ENCODE measurements at places on chromosomes 7 and 10.

DNA sequence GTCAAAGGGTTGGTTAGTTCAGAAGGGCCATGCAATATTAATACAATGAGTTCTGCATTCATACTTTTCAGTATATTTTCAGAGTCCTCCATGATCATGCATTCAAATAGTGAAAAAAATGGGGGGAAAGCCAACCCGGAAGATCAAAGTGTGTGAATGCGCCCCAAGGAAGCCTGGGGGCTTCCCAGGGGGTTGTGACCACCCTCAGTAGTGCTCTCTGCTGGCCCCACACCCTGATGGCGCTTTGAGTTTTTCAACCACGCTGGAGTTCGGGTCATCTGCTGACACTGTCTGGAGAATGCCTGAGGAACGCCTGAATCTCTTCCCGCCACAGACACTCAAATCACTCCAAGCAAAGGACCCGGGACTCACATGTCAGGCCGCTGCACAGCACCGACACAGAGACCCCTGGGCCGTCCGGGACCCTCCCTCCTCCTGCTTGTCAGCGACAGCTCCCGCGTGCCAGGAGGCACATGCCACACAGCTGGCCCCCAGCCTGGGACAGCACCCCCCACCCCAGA is 1.0 kb downstream of the TNS3 start:
- DNase-seq: no peak

DNA sequence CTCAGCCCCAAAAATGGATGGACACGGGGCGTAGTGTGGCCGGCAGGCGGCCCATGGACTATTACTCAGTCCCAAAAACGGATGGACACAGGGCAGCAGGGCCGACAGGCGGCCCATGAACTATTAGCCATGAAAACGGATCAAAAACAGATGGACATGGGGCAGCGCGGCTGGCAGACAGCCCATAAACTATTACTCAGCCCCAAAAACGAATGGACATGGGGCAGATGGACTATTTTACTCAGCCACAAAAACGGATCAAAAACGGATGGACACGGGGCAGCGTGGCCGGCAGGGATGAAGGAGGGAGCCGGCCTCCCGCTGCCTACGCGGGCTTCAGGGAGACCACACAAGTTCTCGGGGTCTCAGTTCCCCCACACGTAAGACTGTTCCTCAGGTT is 32.9 kb downstream of the GPER1 start:
- no peak for DNase-seq

DNA sequence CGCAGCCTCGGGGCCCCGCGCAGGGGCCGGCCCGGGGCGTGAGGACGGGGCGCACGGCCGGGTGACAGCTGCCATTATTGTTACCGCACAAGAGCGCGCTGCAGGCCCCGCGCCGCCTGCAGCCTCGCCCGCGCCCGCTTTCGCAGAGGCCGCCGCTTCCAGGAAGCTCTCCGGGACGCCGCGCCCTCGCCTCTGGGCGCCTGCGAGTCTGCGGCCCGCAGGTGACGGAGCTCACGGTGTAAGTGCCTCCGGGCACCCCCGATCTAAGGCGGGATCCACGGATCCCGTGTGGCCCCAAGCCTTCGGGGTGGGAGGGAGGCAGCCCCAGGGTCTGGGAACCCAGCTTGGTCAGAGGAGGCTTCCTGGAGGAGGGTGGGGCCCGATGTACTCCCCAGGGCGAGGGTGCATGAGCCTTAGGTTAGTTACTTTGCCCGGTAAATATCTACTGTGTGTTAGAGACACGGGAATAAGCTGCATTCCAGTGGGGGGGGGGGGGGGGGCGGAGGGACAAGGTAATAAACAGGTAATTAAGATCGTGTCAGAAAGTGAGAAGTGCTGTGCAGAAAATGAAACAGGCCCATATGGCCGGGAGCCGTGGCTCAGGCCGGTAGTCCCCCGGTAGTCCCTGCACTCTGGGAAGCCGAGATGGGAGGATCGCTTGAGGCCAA is 638 bp downstream of the IQCE start:
- no peak for DNase-seq

GRCh38 chr7:76356823-76357222 is 2.0 kb downstream of the YWHAG start:
- DNase-seq: no peak

DNA sequence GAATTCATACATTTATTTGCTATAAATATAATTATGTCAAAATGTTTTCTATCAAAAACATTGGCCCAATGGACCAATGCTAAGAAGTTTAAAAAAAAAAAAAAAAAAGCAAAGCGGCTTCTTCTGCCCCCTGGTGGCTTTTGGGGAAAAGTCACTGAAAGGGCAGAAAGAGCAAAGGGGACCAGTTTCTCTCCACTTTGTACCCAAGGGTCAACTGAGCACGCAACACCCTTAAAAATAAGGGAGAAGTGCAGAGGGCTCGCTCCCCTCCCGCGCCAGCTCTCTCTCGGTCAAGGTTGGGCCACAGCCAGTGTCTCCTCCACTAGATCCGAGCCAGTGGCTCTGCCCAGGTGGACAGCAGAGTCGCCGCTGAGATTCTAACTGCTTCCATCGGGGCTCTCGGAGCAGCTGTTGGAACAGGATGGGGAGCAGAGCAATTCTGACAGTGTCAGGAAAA is 136.4 kb upstream of the FGFR2 start:
- no peak for DNase-seq

DNA sequence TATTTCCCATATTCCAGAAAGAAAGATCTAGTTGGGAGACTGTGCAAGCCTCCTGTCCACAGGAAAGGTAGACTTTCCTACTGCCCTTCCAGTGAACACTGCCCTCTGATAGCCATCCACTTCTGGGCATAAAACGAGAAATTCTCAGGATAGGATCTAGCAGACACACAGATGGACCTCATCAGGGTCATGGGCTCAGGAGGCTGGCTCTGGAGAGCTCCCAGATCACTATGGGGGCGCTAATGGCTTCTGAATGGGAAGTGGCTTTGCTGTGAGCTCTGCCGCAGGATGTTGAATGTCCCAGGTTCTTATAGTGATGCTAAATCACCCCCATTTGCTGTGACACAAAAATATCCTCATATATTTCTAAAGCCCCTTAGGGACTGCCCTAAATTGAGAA is 77.1 kb downstream of the SVIL start:
- DNase-seq: no peak

- DNase-seq: no peak
These were observed 160.1 kb downstream of the CCDC3 start for GRCh38 chr10:12841426-12841825.

DNA sequence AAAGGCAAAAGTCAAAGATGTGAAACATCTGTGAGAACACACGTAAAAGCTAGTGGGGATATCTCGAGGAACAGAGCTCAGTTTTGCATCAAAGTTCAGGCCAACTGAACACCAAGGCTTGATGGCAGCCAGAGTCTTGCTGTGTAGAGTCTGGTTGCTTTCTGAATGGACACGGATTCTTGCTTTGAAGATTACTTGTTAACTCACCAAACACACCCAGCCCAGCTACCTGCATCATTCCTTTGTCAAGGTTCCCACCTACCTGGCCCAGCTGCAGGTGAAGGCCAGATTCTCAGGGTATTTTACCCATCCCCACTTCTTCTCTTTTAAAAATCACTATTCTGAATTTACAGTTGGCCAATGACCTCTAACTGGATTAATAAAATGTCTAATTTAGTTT is 174.4 kb upstream of the PHYHIPL start:
- no peak for DNase-seq

- DNase-seq: no peak
These were observed 50.0 kb upstream of the KCNMA1 start for GRCh38 chr10:77687621-77688020.

GRCh38 chr10:124990671-124991625 is 49.0 kb downstream of the ZRANB1 start:
- no peak for DNase-seq

GRCh38 chr7:124412531-124412930 is 353.1 kb downstream of the GPR37 start:
- no peak for DNase-seq

GRCh38 chr7:106045139-106045538 is 67.0 kb downstream of the SYPL1 start:
- no peak for DNase-seq

DNA sequence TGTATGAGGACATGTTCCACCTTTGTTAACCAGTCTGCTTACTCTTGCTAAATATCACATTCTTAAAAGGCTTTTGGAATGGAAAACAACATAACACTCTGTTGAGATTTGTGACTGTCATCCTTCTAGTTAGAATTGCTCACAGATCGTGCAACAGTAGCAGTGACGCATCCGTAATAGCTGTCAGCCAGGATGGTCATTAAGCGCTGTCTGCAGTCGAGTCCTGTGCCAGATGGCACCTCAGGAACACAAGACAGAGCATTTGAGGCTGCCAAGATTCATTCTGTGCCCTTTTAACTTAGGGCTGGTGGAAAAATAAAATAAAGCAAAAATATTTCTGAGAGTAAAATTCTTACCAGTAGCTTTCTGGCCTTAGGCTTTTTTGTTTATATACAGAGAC is 348.6 kb downstream of the ANKRD7 start:
- DNase-seq: no peak

- DNase-seq: no peak
These were observed 988 bp upstream of the EN2 start for GRCh38 chr7:155456738-155457543.

DNA sequence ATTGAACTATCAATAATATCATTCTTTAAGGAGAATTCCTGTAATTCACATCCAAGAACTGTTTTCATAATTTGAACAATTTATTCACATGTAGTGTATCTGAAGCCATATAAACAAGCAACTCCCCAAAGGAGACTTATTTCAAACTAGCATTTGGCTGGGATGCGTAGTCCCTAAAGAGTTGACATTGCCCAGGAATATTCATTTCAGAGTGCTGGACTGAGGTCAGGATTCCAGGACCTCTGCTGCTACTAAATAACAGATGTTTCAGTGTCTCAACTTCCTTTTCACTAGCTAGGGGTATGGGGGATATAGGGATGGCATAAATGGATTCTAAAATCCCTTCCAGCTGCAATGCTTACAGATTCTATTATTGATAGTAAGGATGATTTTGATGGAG is 177.0 kb downstream of the TSPAN12 start:
- no peak for DNase-seq

GRCh38 chr10:76998451-76998850 is 639.2 kb downstream of the KCNMA1 start:
- no peak for DNase-seq

- DNase-seq: no peak
These were observed 1131.4 kb downstream of the XPNPEP1 start for GRCh38 chr10:108791794-108792474.

GRCh38 chr10:55369670-55370420 is 568.8 kb upstream of the PCDH15 start:
- DNase-seq: no peak

DNA sequence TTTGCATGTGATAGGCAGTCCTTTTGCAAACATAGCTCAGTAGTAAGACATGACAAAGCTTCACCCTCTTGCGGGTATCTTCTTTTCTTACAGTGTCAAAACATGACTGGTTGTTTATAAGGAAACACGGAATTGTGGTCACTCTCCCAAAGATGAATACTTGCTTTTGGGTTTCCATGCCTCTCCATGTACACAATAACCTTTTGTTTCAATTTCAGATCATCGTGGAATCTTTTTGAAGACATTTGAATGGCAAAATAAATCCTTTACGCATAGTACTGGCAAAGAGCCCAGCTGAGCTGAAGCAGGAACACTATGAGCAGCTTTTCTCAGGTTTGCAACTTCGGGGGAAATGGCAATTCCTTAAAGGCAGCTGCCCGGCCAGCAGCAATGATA is 156.8 kb upstream of the FRMD4A start:
- no peak for DNase-seq

- DNase-seq: no peak
These were observed 103.2 kb upstream of the CTBP2 start for GRCh38 chr10:125263551-125263950.

DNA sequence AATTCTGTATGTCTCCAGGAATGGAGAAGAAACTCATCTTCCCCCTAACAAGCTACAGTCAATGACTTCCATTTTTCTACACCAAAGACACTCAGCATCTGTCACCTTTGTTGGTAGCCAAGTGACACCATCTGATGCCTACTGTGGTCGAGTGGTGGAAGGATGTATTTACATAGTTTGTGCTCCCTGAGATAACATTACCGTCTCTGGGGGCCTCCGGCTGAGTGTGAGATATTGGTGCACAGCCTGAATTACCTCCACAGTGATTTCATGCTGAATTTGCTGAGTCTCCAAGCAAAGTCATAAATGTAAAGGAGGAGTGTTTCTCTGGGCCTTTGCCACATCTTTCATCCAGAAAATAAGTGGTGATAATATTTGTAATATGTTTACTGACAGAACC is 114.0 kb downstream of the GRID1 start:
- DNase-seq: no peak

Data from T-helper 1 cell (primary cell).